Brain (organoid and tissue), 16 donors: ENCODE measurements at places on chromosomes 6 and 20.

DNA sequence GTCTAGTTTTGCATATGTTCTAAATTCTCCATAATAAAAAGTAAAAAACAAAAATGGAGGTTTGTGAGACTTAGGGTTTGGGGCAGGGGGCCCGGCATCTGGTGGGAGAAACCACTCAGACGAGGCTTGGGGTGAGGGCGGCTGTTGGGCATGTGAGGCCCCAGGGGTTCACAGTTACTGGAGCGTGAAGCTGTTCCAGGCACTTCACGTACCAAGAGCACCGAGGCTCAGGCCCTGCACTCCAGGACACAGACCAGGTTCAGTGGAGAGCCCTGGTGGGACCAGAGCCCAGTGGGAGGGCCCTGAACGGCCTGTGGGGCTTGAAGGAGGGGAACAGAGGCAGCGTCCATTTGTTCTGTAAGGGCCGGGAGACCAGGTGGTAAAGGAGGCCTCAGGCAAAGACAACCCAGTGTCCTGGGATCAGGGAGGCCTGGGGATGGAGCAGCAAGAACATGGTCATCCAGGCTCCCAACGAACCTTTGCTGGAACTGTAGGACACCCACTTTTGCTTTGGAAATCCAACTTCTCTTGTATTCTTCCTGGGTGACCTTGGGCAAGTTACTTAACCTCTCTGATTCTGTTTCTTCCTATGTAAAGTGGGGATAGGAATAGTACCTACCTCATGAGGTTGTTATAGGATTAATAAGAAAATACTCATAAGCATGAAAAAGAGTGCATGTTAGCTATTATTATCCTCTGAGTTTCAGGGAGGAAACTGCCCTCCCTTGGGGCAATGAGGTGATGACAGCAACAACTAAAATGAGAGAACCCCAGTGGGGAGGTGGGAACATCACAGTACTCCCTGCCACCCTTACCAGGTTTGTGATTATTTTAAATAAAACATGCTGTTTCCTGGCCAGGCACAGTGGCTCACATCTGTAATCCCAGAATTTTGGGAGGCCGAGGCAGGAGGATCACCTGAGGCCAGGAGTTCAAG, 1.1 kb upstream of the FGD2 start:
- DNase-seq, result no peak

DNA sequence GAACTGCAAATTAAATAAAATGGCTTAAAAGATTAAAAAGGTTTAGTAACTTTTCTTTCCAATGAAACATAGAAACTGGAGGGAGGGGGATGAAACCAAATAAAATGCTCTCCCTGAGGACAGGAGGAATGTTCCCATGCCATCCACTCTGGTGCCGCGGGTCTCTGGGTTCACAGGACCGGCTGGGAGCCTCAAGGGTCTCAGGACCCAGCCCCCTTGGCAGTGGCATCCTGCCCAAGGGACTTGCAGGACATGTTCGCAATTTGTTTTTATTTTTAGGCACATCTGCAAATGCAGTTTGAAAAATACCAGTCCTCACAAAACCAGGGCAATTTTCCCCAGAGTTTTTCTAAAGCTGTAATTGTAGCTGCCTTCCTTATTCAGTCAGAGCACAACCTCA, 7.5 kb downstream of the BEND3 start:
- DNase-seq, result no peak

GRCh38 chr6:119510246-119510645, 160.7 kb upstream of the MAN1A1 start:
- DNase-seq, result no peak

DNA sequence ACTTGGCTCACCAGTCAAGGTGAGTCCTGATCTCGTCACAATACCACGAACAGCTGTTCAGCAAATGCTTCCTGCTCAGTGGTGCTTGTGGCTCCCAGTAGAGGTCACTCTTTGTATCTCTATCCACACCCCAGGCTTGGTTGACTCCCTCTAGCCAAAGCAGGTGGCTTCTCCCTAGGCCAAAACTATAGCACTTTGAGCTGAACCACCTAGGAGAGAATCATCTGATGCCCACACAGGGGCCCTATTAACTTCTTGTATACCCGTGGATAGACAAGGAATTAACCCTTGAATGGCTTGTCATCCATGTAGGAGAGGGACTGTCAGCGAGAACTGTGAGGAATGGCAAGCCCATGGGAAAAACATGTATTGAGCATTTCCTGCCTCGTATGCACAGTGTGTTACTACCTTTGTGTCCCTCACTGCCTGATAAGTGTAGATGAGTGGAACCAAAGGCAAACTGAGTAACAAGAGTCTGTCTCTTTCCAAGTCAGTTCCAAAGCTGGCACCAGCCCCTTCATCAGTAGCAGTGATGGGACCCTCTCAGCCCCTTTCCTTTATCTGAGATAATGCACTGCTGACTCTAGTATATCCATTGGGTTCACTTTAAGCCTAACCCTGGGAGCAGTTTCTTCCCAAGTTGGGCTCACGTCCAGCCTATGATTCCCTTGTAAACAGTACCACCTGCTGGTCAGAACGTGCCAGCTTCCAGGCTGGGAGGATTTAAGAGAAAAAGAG, 42.5 kb downstream of the EIF2S2 start:
- peak; percentile 94 for DNase-seq

- peak; percentile 20 for DNase-seq
Measured at GRCh38 chr6:161434350-161434749, 160.5 kb upstream of the AGPAT4 start.

- DNase-seq, result no peak
Measured at GRCh38 chr6:143823548-143823947, 19.6 kb upstream of the LTV1 start.

DNA sequence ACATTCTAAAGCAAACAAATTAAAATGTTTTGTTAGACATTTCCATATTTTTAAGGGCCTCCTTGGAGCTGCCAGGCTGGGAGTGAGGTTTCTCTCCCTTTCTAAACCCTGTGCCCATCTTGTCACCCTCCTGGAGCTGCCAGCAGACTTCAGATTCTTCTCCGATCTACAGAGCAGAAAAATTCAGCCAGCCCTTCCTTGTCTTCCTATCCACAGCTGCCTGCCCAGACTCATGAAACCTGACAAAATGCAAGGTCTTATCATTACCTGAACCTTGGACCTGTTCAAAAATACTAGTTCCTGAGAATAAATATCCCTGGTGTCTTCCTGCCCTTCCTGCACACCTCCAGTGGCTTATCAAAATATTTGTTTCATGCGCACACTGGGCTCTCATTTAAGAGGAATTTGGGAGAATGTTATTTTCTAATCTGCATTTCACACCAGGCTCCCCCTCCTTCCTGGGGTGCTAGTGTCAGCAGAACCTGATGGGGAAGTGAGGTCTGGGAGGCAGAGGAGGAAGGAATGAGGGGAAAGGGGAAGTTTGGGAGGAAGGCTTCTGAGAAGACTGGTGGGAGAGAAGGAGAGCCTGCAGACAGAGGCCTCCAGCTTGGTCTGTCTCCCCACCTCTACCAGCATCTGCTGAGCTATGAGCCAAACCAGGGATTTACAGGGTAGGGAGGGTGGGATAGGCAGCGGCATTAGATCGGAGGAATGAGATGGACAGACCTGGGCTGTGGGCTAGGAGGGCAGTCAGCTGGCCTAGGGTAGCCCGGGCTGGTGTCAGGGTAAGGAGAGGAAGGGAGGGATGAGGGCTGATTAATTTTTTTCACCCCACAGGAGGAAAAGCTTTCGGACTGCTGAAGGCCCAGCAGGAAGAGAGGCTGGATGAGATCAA, at the start of gene AIF1:
Gene AIF1 (plus strand): TSS at position 551 of the 895 bp plus-strand sequence. CDS start 96 bp downstream, at position 647.
- no peak for DNase-seq

DNA sequence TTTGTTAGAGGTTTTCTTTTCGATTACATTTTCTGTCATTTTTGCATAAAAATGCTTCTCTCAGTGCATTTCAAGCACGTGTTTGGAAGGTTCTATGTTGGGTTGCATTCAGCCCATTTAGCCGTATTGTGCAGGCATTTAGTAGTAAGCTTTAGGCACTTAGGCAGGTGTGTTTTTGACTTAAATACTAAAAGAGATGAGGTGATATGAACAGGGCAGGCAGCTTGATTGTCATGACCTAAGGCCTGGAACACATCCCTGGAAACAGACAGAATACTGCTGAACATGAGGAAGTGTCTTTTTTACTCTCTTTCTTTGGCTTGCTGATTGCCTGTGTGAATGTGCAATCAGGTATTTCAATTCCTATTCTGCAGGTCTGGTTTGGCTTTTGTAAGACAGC, 610.5 kb upstream of the MAN1A1 start:
- peak; percentile 26 for DNase-seq

DNA sequence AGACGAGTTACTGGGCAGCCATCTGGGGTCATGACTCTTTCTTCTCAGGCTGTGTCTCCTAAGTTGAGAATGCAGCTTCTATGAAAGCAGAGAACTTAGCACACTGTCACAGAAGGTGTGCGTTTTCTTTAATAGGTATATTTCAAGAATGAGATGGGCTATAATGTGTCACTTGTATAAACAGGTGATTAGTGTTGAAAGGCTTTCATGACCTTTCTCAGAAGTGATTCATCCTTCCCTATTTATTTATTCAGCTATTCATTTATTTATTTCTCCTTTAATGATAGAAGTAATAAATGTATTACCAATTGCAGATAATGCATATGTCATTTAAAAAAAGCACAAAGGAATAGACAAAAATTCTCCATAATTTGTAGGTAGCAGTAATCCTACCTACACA, 157.2 kb upstream of the COL21A1 start:
- no peak for DNase-seq

- no peak for DNase-seq
Measured at GRCh38 chr20:53794529-53795115, 201.0 kb upstream of the ZNF217 start.

DNA sequence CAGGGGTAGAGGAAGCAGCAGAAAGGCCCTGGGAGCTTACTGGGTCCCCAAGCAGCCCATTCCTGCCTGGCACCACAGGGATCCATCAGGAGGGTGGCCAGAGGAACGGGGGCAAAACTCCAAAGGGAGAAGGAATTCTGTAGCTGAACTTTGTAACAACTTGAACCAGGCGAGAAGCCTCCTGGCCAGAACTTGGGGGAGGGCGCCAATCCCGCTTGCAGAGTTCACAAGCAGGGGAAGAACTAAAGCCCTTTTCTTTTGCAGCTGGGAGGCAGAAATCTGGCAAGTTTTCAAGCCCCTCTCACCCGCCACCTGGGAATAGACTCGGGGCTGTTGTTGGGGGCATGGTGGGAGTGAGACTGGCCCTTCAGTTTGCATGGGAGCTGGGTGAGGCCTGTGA, 189.1 kb downstream of the PHF3 start:
- DNase-seq, result no peak
